Forelimb muscle (tissue), 1 donor: ENCODE measurements at places on chromosomes 1 and 21. TPM values are rescaled to one million over a fixed set of nuclear protein-coding genes. Genes with fewer than 3 reads are reported as not detected.

Gene CITED4
- polyA plus RNA-seq: 2.6 TPM

Gene IL23R
- polyA plus RNA-seq: not detected

Gene OR2AK2
- not detected for polyA plus RNA-seq

Gene HORMAD1
- polyA plus RNA-seq: 0.11 TPM

Gene ZBTB21
- 5.1 TPM for polyA plus RNA-seq
